Skin of body (tissue), 3 donors: ENCODE measurements at places on chromosomes 7 and 10. TPM values are rescaled to one million over a fixed set of nuclear protein-coding genes. Genes with fewer than 3 reads are reported as not detected.
A peak's percentile ranks its signal among the peaks of the same experiment; 100 is the strongest.

- DNase-seq: no peak
Measured at GRCh38 chr7:77664715-77665114, 31.5 kb upstream of the RSBN1L start.

GRCh38 chr10:3919709-3920308, 134.8 kb upstream of the KLF6 start:
- DNase-seq: no peak

DNA sequence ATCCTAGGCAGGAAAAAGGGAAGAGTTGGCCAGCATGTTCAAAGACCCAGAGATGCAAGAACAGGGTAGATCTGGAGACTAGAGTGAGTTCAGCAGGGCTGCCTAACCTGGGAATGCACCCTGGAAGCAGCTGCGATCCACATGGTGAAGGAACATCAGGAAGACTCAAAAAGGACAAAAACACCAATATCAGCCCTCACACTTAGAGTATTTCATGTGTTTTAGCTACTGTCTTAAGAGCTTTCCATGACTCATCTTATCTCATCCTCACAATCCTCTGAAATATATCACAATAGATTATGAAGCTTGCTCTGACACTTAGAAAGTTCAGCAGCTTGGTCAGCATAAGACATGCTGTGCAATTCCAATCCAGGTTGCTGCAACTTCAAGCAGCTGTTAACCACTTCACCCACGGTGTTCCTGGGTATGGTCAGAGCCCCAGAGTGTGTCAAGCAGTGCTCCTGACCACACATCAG, 380.9 kb downstream of the PARD3 start:
- peak; percentile 60 for DNase-seq

DNA sequence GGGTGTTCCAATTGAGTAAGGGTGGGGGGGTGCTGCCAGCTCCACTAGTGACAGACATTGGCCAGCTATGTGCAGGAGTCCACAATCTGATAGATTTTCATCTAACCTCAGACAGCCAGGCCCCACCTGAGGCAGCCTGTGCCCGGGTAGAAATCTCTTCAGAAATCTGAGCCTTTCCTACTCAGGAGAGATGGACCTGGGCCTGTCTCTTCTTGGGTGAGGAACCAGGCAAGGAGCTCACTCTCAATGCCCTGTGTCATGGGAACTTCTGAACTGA, 86.9 kb downstream of the UBE2H start:
- DNase-seq: no peak

DNA sequence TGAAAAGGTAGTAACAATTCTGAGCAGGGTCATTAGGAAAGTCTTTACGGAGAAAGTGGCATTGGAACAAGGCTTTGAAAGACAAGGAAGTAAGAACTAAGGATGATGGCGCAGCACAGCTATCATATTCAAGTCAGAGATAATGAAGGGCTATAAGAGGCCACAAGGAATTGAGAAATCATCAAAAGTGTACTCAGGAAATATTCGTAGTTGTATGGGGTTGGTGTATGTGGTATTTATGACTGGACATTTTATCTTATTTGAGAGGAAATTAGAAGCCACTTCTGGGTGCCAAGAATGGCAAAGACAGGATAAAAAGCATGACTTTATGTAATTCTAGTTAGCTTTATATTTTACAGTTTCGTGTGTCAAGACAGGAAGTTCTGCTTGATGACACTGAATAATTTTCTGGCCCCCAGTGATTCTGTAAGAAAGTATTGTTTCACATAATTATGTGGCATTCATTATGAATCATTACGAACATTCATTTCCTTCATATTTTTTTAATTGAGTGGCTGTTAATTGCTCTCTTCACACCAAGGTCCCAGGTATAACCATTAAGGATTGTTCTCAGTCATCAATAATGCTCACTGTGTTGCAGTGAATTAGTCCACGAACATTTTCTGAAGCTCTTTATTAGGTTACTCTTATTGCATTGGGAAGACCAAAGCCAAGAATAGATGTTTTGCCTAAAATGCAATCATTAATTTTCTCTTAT, 244.3 kb downstream of the PHF14 start:
- no peak for DNase-seq

DNA sequence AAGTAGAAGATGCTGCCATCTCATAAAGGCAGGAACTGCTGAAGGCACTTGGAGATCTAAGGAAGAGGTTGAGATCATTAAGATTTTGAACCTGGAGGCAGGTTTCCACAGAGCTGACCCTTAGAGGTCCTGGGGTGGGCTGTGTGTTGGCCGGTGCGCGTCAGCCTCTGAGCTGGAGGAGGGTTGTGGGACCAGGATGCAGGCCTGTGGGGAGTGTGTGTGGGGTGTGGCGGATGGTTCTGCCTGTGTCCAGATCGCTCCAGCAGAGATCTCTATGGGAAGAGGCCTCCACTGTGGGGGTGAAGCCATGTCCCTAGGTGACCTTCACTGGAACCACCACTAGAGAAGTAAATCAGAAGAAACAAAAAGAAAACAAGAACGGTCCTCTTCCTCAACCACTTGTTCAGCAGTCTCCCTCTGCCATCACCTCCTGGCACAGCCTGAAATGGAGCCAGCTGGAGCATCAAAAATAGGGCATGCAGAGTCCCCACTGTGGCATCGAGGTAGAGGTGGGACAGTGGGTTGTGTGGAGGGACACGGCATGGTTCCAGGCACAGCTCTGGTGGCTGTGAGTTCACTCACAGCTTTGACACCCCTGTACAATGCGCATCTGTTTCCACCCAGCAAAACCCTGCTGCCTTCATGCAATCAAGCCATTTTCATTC, 453.8 kb downstream of the TCERG1L start:
- DNase-seq: no peak

GRCh38 chr7:151715666-151716315, 161.1 kb downstream of the PRKAG2 start:
- no peak for DNase-seq

- DNase-seq: no peak
Measured at GRCh38 chr10:69232736-69233480, 12.8 kb downstream of the HKDC1 start.

DNA sequence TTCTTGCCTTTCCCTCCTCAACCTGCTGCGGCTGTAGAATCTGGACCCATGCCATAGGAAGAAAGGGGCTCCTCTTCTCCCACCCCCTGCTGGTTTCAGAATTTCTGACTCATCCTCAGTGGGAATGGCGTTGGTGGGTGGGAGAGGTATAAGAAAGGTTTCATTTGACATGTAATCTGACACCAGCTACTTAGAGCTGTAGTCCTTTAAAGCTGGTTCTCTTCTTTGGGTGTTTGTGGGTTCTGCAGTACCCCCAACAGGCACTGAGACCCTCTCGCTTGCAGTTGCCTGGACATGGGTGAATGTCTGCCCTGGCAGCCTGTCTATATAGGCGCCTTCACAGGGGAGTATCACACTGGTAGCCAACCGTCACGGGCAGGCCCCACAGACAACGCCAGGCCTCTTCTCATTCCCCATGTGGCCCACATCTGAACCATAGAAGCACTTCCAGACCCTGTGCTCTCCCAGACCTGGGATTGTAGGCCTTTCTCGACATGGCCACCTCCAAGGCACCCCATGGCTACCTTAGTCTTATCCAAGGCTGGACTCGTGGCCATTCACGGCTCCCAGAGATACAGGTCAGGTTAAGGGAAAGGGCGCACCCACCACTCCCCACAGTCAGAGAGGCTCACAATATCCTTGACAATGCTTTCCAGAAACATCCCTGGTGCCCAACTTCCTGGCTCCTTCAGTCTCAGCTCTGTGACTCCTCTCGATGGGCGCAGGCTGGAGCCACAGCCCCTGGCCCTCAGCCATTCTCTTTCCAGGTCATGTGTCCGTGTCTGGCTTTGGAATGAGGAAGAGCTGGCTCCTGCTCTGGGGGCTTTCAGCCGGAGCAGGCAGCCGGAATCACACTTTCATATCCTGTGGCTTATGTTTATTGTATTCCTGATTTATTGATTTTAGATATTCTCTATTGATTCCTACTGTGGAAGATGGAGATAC, 17.5 kb downstream of the ZNF862 start:
- no peak for DNase-seq

GRCh38 chr10:71998840-71999194, 34.6 kb downstream of the CHST3 start:
- DNase-seq: peak; percentile 46

DNA sequence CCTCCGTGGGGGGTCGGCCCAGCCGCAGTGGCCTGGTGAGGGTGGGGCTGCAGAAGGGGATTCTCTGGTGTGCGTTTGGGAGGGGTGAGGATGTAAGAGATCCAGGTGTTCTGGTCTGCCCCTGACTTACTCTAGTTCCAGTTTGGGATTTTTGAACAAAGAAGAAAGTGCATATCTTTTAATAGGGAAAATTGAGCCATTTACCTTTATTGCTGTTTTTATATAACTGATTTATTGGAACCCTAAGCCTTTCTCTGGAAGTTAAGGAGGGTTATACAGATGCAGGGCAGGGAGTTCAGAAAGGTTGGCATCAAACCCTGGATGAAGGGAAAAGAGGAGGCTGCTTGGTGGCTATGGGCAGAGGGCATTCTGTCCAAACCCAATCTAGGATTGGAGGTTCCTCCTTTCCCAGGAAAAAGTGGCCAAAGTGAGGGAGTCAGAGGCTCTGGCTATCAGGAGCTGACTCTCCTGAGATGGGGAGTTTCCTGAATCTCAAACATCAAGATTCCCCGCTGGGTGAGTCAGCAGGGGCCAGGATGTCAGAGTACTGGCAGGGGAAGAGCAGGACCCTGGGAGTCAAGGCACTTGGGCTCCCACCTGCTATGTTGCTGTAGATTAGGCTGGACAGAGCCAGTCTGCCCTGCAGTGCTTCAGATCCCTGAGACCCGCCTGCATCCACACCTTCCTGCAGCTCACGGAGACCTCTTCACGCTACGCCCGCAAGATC, 67.5 kb downstream of the CLIP2 start:
- no peak for DNase-seq

GRCh38 chr10:34116220-34116641, 698.9 kb downstream of the PARD3 start:
- DNase-seq: peak; percentile 36

DNA sequence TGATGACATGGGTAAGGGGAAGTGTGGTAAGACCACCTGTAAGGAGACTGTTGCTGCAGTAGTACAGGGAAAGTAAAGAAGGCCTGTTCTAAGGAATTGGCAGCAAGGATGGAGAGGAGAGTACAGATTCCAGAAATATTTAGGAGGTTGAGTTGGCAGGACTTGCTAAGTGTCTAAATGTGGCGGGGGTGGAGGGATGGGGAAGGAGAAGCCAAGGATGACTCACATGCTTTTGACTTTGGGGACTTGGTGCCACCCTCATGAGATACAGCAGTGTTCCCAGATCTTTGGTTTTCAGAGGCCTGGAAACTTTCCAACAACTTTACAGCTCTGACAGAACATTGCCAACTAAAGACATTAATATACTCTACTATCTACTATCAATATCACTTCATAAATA, 45.4 kb downstream of the CDK6 start:
- DNase-seq: no peak

DNA sequence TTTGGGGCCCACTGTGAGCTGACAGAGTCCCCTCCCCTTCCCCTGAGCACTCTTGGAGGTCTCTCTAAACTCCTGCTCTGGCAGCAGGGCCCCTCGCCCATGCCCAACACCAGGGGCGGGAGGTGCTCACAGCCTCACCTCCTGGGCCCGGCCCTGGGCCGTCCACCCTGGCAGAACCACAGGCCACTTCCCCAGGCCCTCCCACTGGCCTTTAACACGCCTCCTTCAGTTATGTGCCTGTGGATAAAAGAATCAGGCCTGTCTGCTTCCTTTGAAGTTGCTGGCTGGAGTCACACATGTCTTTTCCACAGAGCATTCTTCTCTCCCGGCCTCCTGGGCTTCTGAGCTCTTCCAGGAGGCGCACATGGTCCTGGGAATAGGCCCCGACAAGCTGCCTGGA, 10.2 kb downstream of the MYL10 start:
- DNase-seq: no peak

- DNase-seq: no peak
Measured at GRCh38 chr10:114548662-114549061, 109.4 kb downstream of the ABLIM1 start.

- DNase-seq: no peak
Measured at GRCh38 chr10:76540331-76540730, 1097.3 kb downstream of the KCNMA1 start.

- no peak for DNase-seq
Measured at GRCh38 chr10:85645926-85646711, 720.5 kb downstream of the GRID1 start.

DNA sequence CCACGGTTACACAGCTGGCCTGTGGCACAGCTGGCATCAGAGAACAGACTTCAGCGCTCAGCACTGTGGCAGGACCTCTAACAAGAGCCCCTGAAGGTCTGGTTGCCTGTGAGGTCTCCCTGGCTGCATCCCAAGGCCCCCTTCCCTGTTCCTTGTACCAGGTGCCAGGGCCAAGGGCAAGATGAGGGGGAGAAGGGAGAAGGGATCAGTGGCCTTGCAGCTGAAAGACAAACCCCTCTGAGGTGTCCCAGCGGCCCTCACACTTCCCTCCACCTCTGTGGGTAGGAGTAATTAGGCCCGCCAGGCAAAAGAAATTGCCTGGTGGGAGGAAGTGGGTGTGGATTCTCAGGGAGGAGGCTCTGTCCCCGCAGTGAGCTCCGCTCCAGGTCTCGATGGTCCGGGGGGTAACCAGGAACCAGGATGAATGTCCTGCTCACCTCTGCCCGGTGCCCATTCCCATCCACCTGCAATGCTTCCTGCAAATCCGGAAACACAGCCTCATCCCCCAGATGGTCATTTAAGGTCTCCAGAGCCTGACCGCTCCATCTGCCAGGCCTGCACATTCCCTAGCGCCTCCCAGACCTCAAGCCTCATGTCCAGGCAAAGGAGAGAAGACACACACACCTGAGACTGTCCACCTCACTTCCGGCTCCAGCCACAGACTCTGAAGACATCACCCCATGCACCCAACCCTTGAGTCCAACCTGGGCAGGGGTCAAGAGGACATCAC, 22.7 kb downstream of the GRID2IP start:
- no peak for DNase-seq

GRCh38 chr10:23968301-23968700, 240.6 kb upstream of the KIAA1217 start:
- peak; percentile 64 for DNase-seq

TAF5 gene
- total RNA-seq: 4.9 TPM

RAMP3 gene
- 3.5 TPM for total RNA-seq

VAX1 gene
- not detected for total RNA-seq

TRIM74 gene
- total RNA-seq: not detected

FAM25G gene
- 1.8 TPM for total RNA-seq

SERPINE1 gene
- total RNA-seq: 18.1 TPM

BHLHA15 gene
- total RNA-seq: 0.49 TPM

NPSR1 gene
- total RNA-seq: not detected

UNC5B gene
- 11.2 TPM for total RNA-seq
